ENCODE measurements at places on chromosomes 2 and 18.

- DNase-seq = no peak
Measured at GRCh38 chr18:24274837-24275236, 122.8 kb downstream of the OSBPL1A start.

DNA sequence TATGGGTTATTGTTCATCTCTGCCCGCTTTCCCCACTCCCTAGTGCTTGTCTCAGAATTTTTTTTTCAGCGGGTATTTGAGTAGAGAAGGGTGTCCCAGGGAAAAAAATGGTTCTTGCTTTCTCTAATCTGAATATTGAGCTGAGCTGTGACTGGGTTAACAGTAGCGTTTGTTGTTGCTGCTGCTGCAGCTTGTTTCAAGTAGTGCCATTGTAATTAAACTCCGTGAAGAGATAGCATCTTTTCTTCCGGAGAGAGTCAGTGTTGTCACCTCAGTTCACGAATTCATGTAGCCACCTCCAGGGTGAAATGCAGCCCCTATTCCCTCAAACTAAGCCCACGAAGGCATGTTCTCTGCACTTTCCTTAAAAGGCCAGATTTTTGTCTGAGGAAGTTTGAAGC, 1.5 kb upstream of the AAK1 start:
- DNase-seq = no peak

GRCh38 chr2:230582851-230583283, 129.8 kb upstream of the CAB39 start:
- no peak for DNase-seq

DNA sequence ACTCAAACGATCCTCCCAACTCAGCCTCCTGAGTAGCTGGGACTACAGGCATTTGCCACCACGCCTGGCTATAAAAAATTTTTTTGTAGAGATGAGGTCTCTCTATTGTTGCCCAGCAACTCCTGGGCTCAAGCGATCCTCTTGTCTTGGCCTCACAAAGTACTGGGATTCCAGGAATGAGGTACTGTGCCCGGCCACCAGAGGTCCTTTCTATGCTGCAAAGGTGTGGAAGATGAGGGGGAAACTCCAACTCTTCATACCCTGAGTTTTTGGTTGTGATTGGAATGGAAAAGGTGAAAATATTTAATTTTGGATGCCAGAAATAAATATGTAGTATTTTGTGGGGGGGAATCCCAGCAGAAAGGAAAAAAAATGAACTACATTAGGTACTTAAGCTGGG, 36.0 kb downstream of the MRPL33 start:
- DNase-seq = peak; percentile 52

DNA sequence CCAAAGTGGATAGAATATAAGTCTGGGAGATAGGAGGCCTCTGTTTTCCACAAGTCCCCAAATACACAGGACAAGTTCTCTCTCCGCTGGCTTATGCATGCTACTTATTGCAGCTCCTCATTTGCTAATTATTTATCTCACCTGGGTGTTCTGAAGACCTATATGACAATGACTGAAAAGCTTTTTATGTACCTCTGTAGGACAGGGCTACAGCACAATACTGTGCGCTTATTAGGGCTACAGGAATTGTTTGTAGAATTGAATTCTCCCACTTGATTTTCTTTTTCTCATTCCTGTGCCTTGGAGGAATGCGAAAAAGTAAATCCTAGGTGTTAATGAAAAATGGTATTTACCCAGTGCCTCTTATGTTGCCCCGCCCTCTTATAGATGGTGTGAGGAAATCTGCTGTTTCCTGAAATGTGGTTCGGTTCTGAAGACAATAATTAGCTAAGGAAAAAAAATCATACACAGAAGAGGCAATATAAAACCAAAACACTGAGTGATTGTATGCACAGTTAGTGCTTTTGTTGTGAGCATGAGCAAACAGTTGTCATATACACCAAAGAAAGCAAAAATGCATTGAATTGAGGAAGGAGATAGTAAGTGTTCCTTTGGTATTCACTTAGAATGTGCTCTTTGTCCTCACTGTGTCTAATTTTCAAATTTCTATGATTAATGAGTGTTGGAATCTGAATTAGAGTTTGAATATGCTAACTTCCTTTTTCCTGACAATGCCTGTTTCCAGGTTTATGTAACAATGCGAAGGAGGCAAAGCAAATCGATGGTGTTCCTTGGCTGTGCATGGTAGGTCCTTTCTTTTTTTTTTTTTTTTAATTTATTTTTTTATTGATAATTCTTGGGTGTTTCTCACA, 78.7 kb upstream of the PNPT1 start:
- no peak for DNase-seq

DNA sequence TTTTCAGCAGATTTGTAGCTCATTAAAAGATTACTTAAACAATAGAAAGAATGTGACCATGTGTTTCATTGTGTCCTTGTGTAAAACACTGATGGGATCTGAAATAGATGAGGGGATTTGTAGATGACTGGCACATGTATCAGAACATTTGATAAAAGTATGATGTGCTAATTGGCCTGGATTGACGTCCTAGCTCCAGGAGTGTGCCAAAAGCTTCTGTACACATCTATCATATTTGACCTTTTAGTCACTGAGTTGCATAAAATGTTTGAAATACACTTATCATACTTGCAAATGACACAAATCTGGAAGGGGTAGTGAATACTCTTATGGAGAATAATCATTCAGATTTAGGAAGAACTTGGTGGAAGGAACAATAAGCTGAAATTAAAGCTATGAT, 778.5 kb downstream of the ERBB4 start:
- no peak for DNase-seq

GRCh38 chr2:191954451-191954850, 107.6 kb upstream of the CAVIN2 start:
- no peak for DNase-seq

GRCh38 chr2:98438190-98439133, 6.2 kb upstream of the INPP4A start:
- no peak for DNase-seq

GRCh38 chr2:221454459-221455105, 117.5 kb downstream of the EPHA4 start:
- DNase-seq = no peak

GRCh38 chr18:3060667-3061580, 48.0 kb upstream of the LPIN2 start:
- no peak for DNase-seq

DNA sequence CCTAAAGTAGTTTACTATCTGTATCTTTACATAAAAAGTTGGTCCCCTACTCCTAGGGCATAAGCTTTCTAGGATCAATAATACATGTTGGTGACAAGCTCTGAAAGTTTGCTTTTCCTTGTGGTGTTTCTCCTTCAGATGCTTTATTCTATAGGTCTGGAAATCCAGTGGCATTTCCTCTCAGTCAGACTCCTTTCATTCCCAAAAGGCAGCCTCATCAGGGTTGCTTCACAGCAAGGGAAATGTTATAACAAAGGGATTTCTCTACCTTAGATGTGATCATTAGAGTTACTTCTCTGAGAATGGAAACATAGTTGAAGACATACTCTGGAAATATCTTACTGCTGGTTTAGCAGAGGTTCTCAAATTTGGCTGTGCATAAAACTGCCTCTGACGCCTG, 1072.4 kb upstream of the ZEB2 start:
- no peak for DNase-seq

- DNase-seq = no peak
Measured at GRCh38 chr2:189000221-189000620, 26.0 kb downstream of the COL3A1 start.

GRCh38 chr2:69514406-69514805, 77.2 kb upstream of the NFU1 start:
- no peak for DNase-seq

DNA sequence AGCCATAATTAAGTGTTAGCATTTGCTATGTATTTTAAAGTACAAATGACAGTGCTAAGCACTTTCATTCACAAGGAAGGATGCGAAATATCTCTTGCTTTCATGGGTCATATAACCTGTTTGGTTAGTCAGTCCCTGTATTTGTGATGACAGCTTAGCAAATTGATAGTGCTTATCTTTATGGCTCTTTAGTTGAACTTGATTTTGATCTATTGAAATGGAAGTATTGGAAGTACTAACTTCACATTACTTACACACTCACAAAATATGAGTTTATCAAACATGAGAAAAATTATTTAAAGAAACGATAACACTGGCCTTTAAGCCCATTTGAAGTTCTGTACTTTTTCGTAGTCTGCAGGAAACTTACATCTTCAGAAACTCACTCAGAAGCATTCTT, 97.4 kb upstream of the NEUROD1 start:
- DNase-seq = no peak

GRCh38 chr18:44811572-44812125, 131.0 kb downstream of the SETBP1 start:
- no peak for DNase-seq

- no peak for DNase-seq
Measured at GRCh38 chr2:69776886-69777785, 35.2 kb downstream of the ANXA4 start.

Measured in T47D (cell line).